ENCODE measurements at places on chromosomes 12 and 14.

DNA sequence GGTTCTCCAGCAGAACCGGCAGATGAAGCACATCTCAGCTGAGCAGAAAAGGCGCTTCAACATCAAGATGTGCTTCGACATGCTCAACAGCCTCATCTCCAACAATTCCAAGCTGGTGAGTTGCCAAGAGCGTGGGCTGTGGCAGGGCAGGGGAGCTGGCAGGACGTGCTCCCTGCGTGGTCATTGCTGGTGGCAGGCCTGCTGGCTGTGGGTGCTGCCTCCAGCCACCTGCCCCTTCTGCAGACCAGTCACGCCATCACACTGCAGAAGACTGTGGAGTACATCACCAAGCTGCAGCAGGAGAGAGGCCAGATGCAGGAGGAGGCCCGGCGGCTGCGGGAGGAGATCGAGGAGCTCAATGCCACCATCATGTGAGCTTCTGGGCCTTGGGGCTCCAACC, 35.8 kb downstream of the IL31 start:
- no peak for DNase-seq

DNA sequence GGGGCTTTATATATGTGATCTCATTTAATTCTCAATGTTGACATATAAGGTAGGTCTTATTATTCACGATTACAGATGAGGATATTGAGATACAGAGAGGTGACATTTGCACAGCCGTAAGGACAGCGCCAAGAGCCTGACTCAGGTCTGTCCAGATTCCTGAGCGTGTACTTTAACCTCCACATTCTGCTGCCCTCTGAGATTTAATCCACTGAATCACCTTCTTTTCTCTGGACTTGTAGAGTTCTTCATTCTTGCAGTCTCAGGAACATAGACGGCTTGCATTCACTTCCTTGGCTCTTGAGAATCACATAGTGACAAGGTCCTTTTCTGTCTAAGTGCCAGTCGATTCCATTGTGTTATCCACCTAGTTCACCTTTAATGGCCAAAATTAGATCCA, 141.0 kb upstream of the ARHGAP5 start:
- no peak for DNase-seq

DNA sequence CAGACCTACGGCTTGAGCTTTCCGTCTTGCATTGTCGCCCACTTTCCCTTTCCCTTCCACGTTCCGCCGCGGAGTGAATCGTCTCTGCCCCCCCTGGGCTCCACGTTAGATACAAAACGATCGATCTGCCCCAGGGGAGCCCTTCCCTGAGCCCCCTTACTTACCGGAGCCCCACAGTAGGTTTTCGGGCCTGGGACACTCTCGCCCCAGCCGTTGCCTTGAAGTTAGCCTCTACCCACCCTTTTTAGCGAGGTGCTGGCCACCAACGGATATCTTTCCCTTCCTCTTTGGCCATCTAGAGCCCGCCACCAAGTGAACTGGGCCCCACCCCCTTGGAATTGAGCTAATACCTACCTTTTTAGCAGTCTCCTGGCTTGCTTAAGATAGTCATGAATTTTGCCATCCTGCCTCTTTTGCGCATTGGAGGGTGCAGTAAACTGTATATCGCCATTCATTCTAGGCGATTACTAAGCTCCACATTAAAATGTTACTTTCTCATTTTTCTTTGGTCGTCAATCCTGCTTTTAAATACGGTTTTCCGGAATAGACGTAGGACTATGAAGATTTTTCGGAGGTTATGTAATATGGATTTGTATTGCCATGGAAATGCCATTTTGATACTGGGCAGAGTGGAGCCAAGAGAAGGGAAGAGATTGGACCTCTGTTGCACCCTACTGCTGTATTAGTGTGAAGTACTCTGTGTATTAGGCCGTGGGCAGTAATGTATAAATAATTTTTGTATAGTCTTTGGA, 764 bp downstream of the RBM25 start:
- DNase-seq, result no peak

- no peak for DNase-seq
These were observed 41.4 kb downstream of the DYRK4 start for GRCh38 chr12:4603421-4603820.

GRCh38 chr12:107163413-107163812, 70.1 kb upstream of the CRY1 start:
- no peak for DNase-seq

GRCh38 chr12:24950231-24950834, 1.4 kb upstream of the BCAT1 start:
- no peak for DNase-seq

GRCh38 chr14:94769391-94770250, at the start of gene GSC:
Gene GSC, minus strand, starts transcription at chr14:94770113. Its CDS starts 98 bp downstream, at chr14:94770015.
- no peak for DNase-seq

DNA sequence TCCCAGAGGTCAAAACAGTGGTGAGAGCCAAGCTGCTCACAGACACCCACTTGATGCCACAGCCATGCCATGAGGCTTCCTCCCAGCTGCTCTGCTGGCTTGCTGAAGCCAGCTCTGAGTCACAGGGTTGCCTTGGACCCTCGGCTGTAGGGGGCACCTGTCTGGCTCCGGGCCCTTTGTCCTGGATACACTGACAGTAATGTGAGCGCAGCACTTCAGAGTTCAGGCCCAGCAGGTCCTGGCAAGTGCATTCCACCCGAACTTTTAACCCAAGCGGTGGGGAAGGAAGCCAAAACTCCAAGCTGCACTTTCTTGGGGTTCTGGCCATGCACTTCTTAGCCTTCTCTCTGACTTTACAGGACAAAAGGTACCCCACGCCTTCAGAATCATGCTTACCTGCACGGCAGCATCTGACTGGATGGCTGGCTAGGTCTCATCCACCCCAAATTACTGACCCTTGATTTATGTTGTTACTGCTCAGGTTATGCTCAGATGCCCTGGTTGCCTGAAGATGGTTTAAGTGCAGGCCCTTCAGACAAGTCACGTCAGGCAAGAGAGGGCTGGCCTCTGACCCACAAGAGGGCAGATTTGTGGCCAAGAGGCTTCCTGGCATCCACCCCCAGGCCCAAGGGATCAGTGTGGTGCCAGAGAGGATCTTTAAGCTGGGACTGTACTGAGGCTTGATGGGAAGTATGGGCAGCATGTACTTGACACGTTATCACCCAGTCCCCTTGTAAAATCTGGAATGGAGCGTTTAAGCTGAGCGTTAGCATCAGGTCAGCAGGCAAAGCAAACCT, 24.8 kb downstream of the SLC25A29 start:
- DNase-seq, result no peak

DNA sequence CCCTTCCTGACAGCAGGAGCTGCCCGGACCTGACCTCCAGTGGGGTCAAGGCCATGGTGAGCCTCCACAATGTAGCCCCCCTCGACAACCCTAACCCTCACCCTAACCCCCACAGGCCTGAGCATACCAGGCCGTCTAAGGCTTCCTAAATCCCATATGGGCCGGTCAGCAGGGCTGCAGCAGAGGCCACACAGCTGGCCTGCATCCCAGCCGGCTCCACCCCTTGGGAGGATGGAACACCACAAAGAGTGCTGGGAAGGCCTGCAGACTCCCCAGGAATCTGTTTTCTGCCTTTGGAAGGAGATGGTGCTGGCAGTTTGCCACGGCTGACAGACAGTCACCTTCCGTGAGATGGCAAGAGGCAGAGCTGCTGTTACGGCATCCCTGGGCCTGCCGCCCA, 2.8 kb downstream of the TMEM179 start:
- DNase-seq, result no peak

GRCh38 chr12:75315518-75315917, 14.6 kb downstream of the CAPS2 start:
- no peak for DNase-seq

DNA sequence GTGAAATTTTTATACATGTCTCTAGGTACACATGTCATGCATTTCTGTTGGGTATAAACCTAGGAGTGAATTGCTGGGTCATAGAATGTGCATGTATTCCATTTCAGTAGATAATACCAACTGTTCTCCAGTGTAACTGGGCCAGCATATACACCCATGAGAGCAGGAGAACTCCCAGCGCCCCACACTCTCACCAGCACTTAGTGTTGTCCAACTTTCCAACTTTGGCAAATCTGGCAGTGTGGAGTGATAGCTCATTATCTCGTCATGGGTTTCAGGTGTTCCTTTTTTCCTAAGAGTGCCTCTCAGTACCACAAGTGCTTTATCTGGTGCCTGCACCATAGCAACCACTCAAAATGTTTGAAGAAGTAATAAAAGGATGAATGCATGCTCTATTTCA, 40.1 kb downstream of the NGB start:
- DNase-seq, result no peak

All from activated T-cell treated with anti-CD3 and anti-CD28 coated beads for 24 hours (primary cell).